ENCODE measurements at places on chromosomes 1 and 21.

DNA sequence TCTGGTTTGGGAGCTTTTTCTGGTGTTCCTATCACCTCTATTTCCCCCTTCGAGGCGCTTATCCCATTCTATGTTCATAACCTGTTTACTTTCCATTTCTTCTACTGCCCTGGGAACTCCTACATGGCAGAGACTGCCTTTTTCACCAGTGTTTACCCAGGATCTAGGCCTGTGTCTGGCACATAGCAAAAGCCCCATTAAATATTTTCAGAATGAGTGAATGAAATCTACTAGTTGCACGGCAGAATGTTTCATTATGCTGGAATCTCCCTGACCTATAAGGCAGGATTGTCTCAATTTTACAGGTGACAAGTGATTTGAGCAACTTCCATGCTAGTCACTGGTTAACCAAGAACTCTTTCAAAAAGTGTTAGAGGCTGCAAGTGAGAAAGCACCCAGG, 70.1 kb downstream of the PGM1 start:
- DNase-seq, result no peak

DNA sequence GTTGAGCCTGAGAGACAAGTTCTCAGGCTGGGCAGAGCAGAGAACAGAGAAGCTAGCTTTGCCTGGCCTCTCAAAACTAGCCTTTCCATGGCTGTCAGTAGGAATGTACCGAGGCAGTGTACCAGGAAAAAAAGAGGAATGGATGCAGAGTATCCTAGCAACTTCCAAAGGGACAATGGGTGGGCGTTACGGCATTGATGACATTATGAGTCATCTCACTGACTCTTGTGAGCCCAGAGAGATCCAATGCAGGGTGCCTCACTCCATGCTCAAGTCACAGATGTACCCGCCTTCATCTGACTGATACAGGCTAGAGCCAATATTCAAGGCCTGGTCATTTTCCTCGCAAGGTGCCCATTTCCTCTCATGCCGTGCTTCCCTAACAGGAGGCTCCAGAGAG, 51.4 kb upstream of the C8B start:
- no peak for DNase-seq

GRCh38 chr1:220655961-220656740, 34.0 kb upstream of the C1orf115 start:
- DNase-seq, result no peak

GRCh38 chr1:212458817-212459216, 26.1 kb downstream of the NENF start:
- DNase-seq, result no peak

GRCh38 chr1:198550941-198551524, 10.6 kb upstream of the ATP6V1G3 start:
- no peak for DNase-seq

DNA sequence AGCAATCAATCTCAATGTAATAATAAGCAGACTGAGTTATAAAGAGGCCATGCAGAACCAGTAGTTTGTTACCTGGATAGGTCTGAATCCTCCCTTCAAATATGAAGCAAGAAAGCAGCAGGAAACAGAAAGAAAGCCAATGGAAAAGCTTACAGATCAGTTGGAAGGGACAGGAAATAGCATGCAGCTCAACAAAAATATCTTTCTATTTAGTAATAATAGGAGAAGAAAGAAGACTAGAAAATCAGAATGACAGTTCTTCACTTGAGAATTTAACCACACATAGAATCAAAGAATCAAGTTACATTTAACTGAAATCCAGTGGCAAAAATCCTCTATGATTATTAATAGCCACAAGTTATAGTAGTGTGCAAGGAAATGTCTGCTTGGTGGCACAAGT, 194.4 kb downstream of the EIF4G3 start:
- DNase-seq, result no peak

DNA sequence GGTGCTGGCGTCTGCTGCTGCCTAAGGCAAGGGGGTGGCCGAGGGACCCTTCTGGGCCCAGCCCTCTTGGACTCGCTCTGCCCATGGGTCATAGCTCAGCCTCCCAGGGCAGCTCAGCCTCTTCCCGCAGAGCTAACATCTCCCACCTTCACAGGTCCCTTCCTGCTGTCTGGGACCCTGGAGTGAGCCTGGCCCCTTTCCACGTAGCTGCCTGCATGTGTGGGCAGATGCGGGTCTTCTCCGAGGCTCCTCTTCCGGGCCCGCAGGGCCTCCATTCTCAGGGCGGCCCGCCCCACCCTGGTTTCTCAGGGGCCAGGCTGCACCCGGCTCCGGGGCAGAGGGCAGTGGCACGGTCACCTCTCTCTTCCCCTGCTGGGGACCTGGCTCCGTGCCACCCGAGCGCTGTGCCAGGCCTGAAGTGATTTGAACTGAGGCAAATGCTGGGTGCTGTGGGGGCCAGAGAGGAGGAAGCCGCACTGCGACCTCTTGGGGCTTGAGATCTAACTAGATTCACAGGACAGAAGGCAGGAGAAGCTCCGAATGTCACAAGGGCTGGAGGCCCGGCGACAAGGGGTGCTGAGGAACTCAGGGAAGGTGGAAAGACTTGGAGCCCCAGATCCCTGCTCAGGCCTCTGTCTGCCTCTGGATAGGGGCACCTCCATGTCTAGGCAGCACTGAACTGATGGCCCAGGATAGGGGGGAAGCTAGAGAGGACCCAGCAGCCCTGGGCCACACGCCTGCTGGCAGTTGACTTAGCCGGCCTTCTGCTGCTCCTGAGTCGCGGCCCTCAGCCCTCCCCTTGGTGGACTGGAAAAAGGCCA, 40.7 kb downstream of the COQ8A start:
- no peak for DNase-seq

GRCh38 chr1:20147846-20148570, 8.9 kb downstream of the PLA2G2F start:
- DNase-seq, result no peak

DNA sequence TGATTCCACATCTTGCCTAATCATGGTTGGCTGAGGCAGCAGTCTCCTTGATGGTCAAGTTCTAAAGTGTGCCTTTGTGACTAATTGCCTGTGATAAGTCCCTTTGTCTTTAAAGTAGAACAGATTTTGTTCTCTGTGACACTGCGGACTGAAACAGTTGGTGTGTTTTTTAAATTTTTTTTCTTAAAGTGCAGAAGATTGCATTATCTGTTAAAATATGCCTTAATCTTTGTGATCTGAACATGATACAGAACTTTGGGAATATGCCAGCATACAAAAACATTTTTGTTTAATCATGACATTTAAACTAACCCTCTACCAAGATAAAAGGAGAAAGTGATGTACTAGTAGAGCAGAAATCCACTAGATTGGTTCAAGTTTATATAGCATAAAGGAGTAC, 1260.6 kb upstream of the ADGRL2 start:
- no peak for DNase-seq

- no peak for DNase-seq
These were observed 286.6 kb upstream of the ZP4 start for GRCh38 chr1:238177351-238177750.

DNA sequence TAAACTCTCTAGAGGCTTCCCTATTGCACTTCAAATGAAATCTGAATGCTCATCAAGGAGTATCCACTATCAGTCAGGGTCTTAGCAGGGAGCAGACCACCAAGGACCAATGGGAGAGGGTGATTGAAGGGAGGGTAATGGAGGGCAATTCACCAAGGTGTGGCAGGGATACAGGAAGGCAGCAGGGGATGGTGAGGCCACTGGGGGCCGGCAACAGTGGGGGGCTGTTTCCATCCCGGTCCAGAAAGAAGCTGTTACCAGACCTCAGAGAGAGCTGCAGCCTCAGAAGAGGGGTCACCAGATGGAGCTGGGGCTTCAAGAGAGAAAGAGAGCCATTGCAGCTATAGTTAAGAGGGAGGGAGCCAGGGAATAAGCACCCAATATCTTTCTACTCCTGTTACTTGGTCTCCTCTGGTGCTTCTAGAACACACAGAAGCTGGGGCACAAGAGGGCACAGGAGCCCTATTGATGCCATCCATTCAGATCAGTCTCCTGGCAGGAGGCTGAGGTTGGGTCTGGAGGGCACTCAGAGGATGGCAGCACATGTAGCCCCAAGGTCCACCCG, 417.6 kb downstream of the PTPRU start:
- no peak for DNase-seq

DNA sequence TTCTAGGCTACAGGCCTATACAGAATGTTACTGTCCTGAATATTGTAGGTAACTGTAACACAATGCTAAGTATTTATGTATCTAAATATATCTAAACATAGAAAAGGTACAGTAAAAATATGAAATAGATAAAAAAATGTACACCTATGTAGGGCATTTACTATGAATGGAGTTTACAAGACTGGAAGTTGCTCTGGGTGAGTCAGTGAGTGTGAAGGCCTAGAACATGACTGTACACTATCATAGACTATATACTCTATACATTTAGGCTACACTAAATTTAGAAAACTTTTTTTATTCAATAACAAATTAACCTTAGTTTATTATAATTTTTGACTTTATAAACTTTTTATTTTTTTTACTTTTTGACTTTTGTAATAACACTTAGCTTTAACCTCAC, 136.9 kb downstream of the DUSP10 start:
- DNase-seq, result no peak

DNA sequence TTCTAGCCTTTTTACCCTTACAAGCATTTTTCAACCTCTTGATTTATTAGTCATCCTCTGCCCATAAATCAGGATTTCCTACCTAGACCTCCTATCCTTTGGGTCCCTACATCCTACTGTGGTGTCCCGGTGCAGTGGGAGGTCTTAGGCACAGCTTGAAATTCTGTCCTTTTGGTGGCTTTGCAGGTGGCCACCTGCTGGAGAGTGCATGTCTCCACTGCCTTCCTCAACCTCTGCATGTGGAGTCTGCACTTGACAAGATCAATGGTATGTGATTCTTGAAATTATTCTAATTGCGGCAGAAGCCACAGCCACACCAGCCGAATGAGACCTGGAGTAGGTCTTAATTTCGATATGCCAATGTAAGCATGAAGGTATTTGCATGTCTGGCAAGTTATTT, 11.4 kb upstream of the KCNA3 start:
- no peak for DNase-seq

DNA sequence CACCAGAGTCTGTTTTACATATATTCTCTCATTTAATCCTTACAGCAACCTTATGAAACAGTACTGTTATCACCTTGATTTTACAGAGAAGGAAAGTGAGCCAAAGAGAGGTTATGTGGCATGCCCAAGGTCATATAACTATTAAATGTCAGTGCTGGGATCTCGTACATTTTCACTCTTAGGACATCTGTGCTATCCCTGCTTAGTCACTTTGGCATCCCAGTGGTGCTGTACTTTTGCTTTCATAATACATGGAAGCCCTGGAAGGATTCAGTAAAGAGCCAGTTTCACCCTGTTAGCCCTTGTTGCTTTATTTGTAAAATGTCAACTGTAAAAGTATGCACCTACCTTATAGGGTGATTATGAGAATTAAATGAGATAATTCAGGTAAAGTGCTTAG, 104.4 kb downstream of the NFIA start:
- no peak for DNase-seq
